ENCODE measurements at places on chromosomes 11 and 22.

DNA sequence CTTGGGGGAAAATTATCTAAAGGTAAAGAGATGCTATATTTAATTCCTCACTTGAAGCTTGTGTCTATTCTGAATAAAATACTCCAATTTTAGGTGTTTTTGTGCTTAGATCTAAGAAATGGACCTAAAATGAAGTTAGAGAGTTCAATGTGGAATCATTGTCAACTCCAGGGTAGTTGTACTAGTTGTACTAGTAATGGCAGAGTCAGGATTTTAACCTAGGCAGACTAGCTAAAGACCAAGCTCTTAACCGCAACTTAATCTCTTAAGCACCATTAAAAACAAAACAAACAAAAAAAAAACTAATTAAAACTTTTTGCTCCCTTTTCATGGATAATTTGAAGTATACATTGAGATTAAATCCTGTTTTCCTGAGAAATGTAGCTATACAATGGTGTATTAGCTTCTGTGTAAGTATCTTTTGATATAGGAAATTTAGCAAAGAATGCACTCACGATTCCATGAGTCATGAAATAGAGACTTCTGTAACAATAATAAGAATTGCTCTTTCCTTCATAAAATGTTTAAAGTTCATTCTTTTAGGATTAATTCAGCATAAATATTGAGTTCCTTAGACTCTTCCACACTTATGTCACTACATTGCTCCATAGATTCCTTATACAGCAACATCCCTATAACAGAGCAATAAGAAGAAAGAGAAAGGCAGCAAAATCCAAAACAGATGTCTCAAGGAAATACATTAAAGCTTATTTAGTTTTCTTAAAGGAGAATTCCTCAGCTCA lies 26.5 kb upstream of the SOX6 start:
- no peak for DNase-seq

DNA sequence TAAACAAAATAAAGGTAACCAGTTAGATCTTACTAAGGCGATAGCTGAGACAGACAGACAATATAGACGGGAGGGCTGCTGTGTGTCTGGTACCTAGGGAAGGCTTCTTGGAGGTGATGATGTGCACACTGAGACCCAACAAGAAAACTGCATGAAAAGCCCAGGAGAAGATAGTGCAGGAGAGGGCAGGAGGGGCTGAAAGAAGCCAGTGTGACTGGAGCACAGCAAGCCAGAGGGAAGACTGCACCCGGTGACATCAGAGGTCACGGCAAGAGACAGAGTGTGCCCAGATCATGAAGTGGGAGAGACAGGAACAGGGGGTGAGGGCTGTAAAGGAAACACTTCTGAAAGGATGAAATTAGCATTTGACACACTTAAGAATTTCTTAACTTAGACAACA lies 266.3 kb downstream of the BRD1 start:
- no peak for DNase-seq

DNA sequence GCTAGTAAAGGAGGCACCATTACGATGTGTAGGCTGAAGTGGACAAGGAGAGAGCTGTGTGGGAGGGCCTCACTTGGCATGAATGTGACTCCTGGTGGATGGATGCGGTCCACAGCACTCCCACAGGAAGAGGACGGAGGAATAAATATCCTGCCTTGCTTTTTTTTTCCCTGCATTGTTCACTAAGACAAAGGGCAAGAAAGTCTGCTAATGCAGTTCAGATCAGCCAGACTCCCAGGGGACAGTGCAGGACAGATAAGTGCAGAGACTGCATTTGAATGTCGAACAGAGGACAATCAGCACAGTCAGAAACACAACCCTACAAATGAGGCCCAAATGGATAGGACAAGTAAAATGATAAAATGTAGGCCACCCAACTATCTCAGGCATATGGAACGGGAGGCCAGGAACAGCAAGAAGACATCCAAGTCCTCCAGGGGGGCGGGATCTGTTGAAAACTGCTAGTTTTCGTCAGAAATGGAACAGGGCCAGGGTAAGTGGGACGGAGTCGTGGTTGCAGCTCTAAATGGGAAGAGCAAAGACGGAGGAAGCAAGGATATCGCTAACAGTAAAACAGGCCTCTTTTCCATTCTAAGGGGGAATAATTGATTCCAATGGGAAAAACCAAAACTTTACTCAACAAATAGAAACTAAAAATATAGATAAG lies 25.2 kb upstream of the OR8B8 start:
- no peak for DNase-seq

DNA sequence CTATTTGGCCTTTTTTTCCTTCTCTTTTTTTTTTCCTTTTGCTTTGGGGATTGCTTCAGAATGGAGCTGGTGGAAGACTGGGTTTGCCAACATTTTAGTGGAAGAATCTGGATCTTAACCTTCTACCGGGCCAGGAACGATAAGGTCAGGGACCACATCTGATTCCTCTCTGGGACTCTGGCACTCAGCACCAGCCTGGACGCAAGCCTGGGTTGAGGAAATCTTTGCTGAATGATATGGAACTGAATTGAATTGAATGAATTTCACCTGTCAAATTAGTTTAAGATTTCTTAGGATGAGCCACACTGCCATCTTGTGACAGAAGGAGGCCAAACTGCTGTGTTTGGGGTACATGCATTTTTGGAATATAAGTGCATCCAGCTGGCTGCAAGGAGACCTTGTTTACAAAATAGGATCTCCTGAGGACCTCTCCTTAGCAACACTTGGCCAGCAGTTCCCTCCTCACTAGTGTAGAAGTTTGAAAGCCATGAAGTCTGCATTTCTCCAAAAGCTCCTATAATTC lies 30.4 kb downstream of the TPBGL start:
- no peak for DNase-seq

DNA sequence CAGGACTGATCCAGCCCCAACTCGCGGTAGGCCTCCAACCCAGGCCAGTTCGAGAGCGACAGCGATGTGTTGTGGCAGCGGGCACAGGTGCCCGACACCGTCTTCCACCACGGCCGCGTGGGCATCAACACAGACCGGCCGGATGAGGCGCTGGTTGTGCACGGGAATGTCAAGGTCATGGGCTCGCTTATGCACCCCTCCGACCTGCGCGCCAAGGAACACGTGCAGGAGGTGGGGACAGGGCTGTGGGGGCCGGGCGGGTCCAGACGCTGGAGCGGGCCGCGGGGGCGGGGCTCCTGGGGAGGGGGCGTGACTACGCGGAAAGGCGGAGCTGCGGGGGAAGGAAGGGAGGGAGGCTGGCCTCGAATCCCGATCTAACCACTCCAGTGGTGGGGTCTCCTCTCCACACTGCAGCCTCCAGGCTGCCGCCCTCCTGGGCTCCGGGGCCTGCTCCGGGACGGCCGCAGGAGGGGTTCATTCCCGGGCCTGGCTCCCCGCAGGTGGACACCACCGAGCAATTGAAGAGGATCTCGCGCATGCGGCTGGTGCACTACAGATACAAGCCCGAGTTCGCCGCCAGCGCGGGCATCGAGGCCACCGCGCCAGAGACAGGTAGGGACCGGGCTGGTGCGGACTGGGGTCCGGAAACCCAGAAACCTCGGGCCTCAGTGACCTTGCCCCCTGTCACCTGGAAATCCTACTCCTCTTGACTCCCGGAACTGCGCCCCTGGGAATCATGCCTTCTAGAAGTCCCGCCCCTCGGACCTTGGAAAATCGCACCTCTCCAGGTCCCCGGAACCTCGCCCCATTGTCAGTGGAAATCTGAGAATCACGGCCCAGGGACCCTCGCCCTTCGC lies 14.9 kb downstream of the TMEM258 start:
- peak; percentile 47 for DNase-seq

- DNase-seq: no peak
Observed at GRCh38 chr22:49760630-49761571, 66.8 kb downstream of the BRD1 start.

DNA sequence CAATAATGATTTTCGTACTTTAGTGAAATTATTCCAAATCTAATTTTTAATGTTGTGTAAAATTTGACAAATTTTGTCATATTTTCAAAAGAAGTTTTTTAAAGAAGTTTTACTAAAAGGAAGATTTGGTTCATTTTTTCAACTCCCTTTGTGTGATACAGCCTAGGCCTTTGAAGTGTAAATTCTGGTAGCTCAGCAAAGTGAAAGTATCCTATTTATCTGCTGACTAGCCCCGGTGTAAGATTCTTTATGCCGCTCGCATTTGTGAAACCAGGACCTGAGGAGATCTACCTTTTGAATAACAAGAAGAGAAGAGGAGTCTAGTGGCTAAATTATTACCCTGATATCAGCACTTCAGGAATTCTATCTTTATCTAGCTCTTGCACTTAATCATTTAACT lies 177.4 kb downstream of the JRKL start:
- no peak for DNase-seq

- no peak for DNase-seq
Observed at GRCh38 chr22:38861170-38861876, 10.7 kb downstream of the CBX6 start.

- no peak for DNase-seq
Observed at GRCh38 chr11:7143908-7144307, 55.1 kb downstream of the RBMXL2 start.

DNA sequence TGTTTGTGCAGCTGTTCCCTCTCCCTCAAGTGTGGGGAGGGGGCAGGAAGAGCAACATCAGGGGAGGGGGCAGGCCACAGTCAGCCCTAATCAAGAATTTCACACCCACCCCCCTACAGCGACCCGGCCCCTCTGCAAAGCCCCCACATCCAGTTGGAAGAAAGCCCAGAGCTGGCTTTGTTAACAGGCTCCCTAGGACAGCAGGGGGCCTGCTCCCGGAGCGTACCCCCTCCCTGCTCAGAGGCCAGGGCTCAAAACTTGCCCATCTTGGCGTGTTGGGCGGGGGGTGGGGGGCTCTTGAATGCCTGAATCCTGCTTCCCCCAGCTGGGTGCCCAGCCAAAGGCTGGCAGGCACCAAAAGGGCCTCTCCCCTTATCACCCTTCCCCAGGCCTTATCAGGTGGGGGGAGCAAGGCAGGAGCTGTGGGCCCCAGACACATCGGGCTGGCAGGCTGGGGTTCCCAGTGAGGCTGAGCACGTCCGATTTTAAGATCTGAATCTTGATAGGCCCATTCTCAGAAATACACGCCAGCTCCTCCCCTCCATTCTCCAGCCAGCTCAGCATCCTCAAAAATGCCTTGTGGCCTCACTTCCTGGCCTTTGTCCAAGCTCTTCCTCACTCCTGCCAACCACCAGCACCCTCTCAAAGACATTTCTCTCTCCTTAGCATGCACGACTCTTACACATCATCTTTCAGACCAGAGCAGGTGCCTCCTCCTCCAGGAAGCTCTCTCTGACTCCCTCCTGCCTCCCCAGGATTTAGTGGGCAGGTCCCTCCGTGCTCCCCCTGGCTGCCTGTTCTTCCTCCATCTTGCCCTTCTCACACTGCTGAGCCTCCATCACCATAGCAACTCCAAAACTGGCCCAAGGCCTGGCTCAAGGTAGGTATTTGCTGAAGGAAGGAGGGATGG lies 384.8 kb downstream of the MN1 start:
- DNase-seq: no peak

GRCh38 chr11:3971756-3972404 lies 116.4 kb downstream of the STIM1 start:
- no peak for DNase-seq

DNA sequence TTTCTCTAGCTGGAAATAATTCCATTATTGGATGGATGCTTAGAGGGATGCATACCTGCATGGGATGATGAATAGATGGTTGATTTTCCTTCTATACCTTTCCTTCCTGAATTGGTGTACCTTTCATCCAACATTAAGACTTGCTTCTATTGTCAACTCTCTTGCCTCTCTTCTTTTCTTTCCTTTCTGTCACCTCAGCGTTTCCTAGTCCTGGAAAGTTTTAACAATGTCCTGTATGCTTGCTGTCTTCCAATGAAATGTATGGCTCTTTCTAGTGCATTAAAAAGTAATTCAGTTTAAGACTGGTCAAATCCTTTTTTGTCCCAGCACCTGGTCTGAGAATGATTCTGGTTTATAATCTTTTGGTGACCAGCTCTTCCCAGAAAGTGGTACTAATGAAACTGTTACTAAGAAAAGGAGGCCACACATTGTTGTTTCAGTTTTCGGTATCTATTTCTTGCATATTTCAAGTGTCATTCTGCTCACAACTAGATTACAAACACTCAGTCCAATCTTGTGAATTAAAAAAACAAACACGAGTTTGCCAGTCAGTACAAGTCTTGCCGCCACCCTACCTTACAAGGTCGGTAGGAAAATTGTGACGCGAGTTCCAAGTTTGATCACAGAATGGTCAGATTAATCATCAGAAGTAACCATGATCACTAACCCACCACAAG lies 8.0 kb downstream of the POU2AF1 start:
- DNase-seq: no peak

GRCh38 chr11:100735949-100736675 lies 49.0 kb downstream of the ARHGAP42 start:
- no peak for DNase-seq

- no peak for DNase-seq
Observed at GRCh38 chr11:111566324-111566723, 25.8 kb downstream of the LAYN start.

- no peak for DNase-seq
Observed at GRCh38 chr11:2513441-2513840, 68.6 kb downstream of the KCNQ1 start.

GRCh38 chr11:100691896-100692653 lies 5.0 kb downstream of the ARHGAP42 start:
- DNase-seq: no peak

DNA sequence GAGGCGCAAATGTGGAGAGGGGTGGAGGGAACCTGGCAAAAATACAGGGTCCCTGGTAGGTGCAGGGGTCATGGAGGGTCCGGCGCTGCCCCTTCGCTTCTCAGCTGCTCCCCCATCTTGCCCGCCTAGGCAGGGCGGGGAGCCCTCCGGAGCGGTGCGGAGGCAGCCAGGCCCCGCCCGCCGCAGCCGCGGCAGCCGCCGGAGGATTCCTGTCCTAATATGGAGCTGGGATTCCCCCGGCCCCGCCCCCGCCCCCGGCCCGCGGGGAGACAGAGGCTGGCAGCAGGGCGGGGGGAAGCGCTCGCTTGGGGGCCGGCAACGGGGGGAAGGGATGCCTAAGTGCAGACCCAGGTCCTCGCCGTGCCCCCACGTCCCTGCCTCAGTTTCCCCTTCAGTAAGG lies 1.0 kb upstream of the NPAS4 start:
- no peak for DNase-seq

DNA sequence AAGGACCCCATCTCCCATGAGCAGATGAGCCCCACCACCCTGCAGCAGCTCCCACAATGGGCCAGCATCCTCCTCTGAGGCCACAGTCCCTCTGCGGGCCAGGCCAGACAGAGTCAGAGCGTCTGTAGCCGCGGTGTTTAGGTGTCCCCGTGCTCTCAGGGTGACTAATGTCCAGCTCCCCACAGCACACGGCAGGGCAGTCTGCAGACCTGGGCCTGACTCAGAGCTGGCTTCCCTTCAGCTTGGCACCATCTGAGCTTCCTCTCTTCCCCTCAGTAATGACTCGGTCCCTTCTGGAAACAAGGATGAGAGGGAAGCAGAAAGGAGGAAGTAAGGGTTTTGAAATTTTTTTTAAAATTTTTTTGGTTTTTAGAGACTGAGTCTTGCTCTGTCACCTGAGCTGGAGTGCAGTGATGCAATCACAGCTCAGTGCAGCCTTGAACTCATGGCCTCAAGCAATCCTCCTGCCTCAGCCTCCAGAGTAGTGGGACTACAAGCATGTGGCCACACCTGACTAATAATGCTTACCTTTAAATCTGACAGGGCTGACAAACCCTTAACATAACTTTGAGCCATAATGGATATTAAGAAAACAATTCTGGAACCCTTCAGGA lies 28.5 kb downstream of the LRRC74B start:
- DNase-seq: no peak

GRCh38 chr22:24099071-24099470 lies 82.2 kb upstream of the SUSD2 start:
- no peak for DNase-seq

All from activated T-helper 1 cell treated with Interleukin-2 at 50 U/mL for 16 hours (primary cell).